ENCODE measurements at places on chromosomes 4 and X.

GRCh38 chr4:122710434-122711308 is 21.8 kb upstream of the BBS12 start:
- no peak for DNase-seq

- DNase-seq: no peak
Observed at GRCh38 chr4:31366041-31366440, 645.9 kb downstream of the PCDH7 start.

DNA sequence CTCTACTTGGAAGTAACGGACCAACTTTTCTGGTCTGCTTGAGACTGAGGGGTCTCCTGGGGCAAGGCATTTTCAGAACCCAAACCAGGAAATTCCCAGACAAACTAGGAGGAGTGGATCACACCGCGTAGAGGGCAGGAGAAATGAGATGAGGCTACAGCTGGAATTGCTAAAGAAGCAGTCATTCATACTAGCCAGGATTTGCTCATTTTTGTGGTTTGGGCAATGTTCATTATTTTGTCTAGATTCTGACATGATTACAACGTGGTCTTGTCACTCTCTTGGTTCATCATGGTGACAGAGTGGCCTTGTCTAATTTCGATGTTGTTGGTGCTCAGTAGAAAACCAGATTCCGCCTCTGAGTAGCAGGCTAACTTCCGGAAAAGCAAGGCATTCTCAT is 63.2 kb downstream of the BANK1 start:
- DNase-seq: no peak

DNA sequence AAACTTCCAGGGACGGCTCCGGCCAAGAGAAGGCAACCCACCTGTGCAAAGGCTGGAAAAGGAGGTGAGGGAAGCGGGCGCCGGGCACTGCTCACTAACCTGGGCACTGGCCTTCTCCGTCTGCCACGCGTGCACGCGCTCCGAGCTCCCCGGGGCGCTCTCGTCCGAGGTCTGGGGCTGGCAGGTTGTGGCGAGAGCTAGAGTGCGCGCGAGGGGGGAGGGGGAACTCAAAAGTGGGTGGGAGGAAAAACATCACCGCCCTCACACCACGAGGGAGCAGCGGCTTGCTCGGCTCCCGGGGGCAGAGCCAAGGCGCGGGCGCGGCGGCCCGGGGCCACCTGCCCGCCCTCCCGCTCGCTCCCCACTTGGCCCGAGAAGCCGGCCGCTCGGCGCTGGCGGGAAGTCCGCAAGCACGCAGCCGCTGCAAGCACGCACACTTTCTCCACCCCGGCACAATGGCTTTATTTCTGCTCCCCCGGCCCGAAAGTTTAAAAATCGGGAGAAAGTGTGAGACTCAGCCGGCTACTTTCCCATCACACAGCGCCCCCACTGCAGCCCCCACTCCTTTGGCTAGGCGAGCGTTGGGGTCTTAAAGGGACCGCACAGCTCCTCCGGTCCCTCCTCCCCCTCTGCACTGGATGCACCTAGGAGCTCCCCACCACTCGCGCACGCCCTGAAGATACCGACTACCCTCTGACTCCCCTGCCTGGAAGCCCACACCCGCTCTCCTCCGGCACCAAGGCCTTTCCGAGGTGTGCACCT is at the start of gene CHRDL1:
TSS of gene CHRDL1 (minus strand) at position 173 of the 762 bp plus-strand sequence. CDS start 3,636 bp downstream, outside the sequence.
- no peak for DNase-seq

DNA sequence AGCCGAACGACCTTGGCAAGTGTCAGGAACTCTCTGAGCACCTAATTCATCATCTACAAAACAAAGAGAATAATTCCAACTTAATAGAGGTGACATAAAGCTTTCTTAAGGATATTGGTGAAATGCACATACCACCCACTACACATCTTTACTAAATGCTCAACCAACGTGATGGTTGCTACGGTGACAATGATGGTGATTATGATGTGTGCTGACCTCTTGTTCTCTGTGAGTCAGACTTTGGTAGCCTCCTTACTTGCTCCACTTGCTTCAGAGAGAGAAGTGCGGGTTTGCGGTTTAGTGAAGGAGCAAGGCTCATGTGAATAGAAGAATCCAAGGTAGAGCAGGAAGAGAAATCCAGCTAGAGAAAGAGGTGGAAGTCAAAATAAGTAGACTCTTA is 52.8 kb upstream of the CLNK start:
- no peak for DNase-seq

DNA sequence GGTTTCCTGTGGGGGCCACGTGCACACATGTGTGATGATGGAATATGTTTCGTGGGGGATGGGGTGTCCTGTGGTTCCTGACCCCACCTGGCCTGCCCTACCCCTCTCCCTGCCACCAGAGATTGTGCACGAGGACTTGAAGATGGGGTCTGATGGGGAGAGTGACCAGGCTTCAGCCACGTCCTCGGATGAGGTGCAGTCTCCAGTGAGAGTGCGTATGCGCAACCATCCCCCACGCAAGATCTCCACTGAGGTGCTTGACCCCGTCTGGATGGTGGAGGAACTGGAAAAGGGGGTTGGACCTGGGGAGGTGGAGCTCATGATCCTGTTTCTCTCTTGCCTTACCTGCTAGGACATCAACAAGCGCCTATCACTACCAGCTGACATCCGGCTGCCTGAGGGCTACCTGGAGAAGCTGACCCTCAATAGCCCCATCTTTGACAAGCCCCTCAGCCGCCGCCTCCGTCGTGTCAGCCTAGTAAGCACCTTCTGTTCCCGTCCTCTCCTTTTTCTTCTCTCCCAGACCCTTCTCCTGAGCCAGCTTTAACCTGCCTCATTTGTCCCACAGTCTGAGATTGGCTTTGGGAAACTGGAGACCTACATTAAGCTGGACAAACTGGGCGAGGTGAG is 5.9 kb downstream of the CDK16 start:
- DNase-seq: no peak

DNA sequence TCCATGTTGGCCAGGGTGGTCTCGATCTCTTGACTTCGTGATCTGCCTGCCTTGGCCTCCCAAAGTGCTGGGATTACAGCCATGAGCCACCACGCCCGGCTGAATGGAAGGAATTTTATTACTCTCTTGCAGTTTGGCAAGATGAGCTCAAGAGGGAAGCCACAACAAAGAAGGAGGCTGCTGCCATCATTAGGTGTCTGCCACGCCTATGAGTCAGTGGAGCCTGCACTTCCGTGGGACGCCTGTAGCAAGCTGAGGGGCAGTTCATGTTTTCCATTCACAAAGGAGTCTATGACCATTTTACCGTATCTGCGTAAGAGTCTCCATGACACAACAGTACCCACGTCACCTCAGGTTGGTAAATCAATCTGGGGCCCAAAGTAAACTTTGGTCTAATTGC is 51.2 kb upstream of the CHRNA9 start:
- DNase-seq: no peak

- DNase-seq: no peak
Observed at GRCh38 chrX:143854006-143854405, 29.9 kb upstream of the UBE2NL start.

- DNase-seq: no peak
Observed at GRCh38 chr4:37008199-37008598, 236.3 kb upstream of the NWD2 start.

- DNase-seq: no peak
Observed at GRCh38 chrX:73765776-73766430, 202.9 kb downstream of the CHIC1 start.

DNA sequence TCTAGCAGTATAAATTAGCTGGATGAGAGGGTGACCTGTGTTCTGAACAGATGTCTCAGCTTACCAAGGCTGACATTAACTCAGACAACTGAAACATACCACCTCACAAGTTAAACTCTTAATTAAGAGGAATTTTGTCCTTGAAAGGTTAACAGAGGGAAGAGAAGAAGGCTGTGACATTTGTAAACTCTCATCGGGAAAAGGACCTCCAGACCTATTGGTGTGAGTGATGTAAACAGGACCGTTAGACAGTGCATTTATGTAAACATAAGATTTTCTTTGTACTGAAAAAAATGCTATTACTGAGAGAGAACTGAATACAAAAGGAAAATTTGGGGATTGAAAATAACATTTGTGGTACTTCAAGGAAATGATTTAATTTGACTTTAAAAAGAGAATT is 308.4 kb upstream of the DIAPH2 start:
- DNase-seq: no peak

DNA sequence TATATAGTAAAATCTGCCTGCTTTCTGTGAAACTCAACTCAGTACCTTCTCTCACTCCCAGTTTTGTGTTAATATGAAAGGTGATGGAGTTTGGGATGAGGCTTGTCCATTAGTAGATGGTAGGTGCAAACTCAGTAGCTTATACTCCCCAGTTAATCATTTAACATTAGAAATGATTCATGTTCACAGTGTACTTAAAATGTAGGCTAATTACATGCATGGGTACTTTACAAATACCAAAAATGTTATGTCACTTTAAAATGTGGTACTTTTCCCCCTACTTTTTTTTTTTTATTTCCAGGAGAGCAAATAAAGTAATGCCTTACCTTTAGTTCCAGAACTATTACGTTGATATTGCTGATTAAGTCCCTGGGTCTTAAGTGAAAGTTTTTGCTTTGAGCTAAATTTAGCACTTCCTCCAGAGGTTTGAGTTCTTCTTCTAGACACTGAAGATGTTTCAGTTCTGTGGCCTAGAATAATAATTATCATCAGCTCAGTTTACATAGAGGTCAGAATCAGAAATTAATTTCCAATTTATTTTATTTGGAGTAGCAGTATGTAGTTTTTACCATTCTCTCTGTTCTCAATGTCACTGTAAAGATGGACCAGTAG is 3.0 kb downstream of the IL2 start:
- no peak for DNase-seq

DNA sequence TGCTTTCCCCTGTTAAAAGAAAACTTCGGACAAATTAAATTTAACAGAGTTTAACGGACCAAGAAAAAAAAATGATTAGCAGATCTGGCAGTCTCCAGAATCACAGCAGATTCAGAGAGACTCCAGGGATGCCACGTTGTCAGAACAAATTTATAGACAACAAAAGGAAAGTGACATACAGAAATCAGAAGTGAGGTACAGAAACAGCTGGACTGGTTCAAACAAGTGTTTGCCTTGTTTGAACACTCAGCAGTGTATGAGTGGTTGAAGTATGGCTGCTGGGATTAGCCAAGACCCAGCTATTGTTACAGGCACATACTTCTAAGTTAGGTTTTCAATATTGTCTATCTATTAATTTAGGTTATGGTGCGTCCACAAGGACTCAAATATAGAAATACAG is 19.1 kb downstream of the PIR start:
- no peak for DNase-seq

- DNase-seq: no peak
Observed at GRCh38 chr4:121411151-121411744, 30.4 kb upstream of the QRFPR start.

- DNase-seq: no peak
Observed at GRCh38 chrX:103201041-103201440, 13.9 kb upstream of the BEX4 start.

- DNase-seq: no peak
Observed at GRCh38 chr4:156829201-156829873, 142.3 kb downstream of the PDGFC start.

- DNase-seq: no peak
Observed at GRCh38 chrX:13295841-13296240, 24.0 kb downstream of the ATXN3L start.

- DNase-seq: no peak
Observed at GRCh38 chr4:169791062-169791461, 33.3 kb upstream of the HPF1 start.

DNA sequence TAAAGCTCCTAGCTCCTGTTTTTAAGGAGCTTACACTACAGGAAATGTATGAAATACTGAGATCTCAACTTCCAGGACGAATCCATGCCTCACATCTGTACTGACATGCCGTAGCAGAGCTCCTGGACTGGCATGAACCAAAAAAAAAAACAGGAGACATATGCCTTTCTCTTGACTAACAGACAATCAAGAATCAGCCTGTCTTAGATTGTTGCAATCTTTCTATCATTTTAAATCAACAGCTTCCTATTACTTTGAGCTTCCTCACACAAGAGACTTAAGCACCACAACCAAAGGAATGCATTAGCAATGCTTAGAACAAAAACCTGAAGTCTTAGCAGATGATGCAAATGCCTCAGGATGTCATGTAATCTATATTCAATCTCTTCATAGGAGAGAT is 34.7 kb upstream of the AREG start:
- no peak for DNase-seq

DNA sequence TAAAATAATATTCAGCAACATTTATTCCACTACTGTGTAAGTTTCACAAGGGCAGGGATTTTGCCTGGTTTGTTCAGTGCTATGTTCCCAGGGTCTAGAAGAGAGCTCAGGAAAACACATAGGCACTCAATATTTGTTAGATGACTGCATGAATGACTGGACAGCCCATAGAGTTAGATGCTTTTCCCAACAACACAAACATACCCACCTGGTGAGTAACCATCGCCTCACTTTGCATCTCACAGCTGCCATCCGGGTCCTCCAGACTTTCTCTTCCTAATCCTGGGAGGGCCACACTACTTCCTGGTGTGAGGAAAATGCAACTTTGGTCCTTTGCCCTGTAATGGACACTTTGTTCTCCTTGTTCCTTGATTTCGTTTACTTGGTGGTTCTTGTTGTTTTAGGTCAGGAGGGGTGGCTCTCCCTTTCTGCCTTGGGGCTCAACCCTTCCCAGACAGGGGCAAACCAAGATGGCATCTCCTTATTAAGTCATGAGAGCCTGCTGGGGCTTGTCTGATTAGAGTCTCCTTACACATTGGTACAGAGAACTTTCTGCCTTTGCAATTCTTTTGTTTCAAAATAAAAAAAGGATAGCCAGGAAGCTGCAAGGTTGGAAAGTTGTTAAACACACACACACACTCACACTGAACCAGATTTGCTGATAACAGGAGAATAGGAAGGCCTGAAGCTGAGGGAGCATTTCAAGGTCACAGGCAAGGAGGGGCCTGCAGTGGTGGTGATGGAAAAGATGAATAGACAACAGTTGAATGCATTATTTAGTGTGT is 190.6 kb downstream of the MID1IP1 start:
- DNase-seq: no peak

DNA sequence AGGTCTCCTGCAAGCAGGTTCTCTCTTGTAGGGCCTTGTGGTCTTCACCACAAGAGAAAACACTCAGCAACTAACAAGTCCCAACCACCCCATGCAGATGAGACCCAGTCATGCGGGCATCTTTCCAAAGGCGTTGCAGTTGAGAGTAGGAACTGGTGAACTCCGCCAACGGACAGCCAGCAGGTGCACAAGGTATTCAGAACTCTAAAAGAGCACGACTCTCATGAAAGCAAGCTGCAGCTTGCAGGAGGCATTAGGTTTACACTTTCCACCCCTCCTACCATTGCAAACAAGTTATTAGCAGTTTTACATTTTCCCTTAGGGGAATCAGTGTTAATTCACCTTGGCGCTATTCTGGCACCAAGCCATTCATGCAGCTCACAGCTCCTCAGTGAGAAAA is 173.4 kb upstream of the KIT start:
- DNase-seq: no peak

- DNase-seq: no peak
Observed at GRCh38 chrX:120271218-120271617, 20.6 kb downstream of the ZBTB33 start.

DNA sequence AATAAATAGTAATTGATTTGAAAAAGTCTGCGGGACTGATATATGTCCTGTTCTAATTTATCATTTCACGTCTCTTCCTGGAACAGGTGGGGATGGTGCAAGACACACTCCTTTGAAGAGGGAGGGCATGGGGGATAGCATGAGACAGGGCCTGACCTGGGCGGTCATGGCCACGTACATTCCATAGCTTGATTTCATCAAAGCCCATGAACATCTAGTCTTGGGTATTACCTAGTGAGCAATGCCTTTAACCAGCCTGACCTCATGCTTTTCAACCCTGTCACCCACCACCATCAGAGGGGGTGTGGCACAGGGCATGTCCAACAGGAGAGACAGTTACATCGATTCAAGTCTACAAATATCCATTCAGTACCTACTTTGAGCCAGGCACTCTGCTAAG is 52.3 kb upstream of the HOPX start:
- DNase-seq: no peak

- DNase-seq: no peak
Observed at GRCh38 chrX:35622040-35622439, 176.1 kb upstream of the MAGEB16 start.
